ENCODE measurements at places on chromosomes 5 and 9.

GRCh38 chr5:16178745-16179372 lies 732 bp downstream of the MARCHF11 start:
- DNase-seq, result peak; percentile 73

GRCh38 chr5:153081385-153081784 lies 409.1 kb upstream of the GRIA1 start:
- DNase-seq, result no peak

GRCh38 chr5:81300921-81301270 lies 491 bp upstream of the ZCCHC9 start:
- no peak for DNase-seq

DNA sequence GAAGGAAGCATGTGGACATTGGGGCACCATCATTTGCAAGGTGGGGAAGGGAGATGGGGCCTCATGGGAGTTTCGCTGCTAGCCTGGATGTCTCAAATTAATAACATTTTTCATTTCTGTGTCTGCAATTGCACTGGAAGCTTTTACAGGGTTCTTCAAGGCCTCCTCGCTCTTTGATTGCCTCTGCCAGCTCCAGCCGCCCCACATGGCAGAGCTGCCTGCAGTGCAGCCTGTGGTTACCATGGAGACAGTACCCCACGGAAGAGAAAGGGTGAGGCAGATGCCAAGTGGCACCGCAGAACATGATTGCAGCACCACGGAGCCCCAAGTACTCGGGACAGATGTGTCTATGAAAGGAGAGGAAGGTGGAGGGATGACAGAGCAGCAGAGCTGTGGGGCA lies 25.4 kb downstream of the CTNND2 start:
- no peak for DNase-seq

DNA sequence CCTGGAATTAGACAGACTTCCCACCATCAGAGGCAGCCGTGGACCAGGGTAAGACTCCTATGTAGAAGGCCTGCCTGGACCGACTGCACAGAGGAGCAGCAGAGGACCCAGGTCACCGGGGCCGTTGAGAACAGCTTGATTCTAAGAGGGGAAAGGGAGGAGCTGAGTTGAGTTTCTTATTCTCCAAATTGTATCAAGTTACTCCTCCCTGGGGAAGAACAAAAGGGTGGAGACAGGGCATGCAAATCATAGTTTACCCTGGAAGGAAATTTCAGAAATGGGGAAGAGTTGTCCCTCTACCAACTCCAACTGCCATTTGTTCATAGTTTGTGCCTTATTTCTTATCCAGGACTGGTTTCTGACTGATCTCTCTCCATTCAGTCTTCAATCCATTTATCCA lies 20.9 kb upstream of the SLC31A2 start:
- DNase-seq, result no peak

GRCh38 chr5:95163079-95163478 lies 121.8 kb downstream of the MCTP1 start:
- DNase-seq, result no peak

DNA sequence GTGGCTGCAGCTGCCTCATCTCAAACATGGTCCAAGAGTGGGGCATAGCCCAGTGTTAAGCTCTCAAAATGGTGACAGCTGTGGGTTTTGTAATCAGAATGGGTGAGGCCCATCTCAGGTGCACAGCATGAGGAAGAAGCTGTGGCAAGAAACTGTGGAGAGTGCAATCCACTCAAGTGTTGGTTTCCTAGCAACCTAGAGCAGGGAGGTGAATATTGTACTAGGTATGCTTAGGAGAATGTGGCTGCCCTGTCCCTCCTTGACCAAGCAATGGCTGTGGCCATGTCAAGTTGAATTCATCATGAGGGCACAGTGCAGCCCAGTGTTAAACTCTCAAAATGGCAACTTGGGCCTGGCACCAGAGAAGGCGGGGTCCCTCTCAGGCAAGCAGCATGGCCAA lies 160.5 kb upstream of the KCNN2 start:
- DNase-seq, result no peak

DNA sequence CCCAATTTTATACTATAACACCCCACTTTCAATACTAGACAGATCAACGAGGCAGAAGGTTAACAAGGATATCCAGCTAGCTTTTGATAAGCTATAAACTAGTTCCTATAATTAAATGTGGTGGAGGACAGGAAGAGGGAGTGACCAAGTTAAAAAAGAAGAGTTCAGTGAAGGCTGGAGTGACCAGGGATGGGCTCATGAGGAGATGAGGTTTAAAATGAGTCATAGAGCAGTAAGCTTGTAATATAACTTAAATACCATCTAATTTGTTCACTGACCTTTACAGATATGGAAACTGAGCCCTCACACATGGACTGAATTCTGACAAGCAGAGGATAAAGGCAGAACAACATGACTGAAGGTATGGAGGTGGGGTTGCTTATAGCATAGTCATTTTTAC lies 284.5 kb downstream of the SPATA31D1 start:
- no peak for DNase-seq

GRCh38 chr9:8633784-8634183 lies 834.2 kb upstream of the DMAC1 start:
- DNase-seq, result no peak

DNA sequence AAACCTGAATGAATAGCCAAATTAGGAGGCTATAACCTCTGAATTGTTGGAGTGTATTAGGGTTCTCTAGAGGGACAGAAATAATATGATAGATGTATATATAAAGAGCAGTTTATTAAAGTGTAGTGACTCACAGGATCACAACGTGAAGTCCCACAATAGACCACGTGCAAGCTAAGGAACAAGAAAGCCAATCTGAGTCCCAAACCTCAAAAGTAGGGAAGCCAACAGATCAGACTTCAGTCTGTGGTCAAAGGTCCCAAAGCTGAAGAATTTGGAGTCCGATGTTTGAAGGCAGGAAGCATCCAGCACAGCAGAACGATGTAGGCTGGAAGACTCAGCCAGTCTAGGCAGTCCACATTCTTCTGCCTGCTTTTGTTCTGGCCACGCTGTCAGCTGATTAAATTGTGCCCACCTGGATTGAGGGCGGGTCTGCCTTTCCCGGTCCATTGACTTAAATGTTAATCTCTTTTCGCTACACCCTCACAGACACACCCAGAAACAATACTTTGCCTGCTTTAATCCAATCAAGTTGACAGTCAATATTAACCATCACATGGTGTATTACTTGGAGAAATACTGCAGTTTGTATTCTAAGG lies 550.6 kb downstream of the CDH10 start:
- DNase-seq, result no peak

GRCh38 chr5:167634432-167634831 lies 657.0 kb upstream of the WWC1 start:
- no peak for DNase-seq

DNA sequence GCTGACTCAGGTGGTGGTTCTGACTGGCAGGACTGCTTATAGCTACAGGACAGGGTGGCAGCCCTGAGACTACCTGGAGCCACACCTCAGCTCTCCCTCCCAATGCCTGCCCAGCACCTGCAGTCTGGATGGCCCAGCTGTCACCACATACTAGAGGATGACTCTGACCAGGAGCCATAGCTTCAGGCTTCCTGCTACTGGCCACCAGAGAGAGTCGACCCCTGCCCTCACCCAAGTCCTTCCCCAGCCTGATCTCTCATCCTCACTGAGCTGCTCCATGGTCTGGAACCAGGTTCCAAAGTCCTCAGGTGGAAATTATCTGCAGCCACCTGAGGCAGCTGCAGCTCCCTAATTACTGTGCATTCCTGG lies 25.6 kb upstream of the TDRD7 start:
- no peak for DNase-seq

GRCh38 chr5:639253-639530 lies 27.1 kb downstream of the CEP72 start:
- no peak for DNase-seq

GRCh38 chr9:94772639-94773303 lies 46.3 kb downstream of the AOPEP start:
- no peak for DNase-seq

DNA sequence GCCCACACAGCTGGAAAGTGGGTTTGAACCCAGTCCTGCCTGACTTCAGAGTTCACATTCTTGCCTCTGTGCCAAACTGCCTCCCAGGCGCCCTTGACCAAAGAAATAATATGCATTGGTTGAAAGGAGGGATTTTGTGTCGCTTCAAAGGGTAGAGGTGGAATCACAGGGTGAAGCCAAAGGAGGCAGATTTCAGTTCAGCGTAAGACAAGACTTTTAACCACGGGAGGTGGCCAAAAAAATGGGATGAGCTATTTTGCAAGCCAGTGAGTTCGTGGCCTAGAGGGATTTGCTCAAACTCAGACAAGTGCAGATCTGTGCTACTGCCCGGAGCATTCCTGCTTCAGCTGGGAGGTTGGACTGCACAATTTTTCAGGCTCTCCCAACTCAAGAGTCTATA lies 57.6 kb upstream of the RANBP3L start:
- no peak for DNase-seq

- DNase-seq, result no peak
Measured at GRCh38 chr5:111935009-111935408, 178.0 kb upstream of the NREP start.

DNA sequence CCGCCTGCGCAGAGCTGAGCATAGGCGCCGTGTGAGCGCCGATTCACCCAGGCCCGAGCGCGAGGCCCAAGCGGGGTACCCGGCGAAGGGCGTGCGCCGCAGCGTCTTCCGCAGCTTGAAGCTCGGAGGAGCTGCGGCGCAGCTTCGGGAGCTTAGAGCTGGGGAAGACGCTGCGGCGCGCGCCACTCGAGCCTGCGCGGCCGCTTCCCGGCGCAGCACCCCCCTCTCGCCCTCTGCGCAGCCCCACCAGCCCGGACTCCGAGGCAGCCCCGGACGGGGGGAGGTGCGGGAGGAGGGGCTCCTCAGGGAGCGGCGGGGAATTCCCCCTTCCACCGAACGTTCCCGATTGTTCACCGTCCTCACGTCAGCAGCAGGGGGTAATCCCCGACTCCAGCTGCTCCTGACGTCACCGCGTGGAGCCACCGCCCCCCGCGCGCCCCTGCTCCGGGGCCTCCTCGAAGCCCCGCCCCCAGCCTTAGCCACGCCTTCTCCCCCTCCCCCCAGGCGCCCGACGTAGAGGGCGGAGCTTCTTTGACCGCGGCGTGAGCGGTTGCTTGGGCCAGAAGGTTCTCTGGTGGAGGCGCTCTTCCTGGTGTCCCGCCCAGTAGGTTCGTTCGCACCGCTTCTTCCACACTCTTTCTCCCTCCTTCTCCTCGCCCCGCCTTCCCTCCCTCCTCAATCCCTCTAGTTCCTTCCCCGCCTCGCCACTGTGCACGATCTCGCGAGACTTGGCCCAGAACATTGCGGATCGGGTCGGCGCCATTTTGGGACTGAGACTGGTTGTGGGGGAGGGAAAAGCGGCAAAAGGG lies at the start of gene GPBP1:
TSS of gene GPBP1 (plus strand) at position 741 of the 809 bp plus-strand sequence. CDS start 40,072 bp downstream, outside the sequence.
- DNase-seq, result peak; percentile 97

GRCh38 chr5:175214152-175214551 lies 229.8 kb downstream of the DRD1 start:
- no peak for DNase-seq

DNA sequence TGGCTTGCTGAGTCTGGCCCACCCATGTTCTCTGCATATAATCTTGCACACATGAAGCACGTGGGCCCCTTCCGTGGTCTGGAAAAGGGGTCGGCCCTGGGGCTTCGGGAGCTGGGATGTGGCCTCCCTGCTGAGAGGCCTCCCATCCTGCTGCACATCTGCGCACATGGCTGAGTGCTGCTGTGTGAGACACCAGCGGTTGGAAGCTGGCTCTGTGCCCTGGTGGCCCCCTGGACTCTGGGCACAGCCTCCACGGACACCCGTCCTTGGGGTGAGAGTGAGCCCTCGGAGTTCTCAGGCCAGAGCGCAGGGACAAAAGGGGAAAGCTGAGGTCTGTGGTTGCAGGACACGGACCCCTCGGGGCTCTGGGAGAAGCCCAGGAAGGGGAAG lies 115.8 kb downstream of the RXRA start:
- DNase-seq, result no peak

DNA sequence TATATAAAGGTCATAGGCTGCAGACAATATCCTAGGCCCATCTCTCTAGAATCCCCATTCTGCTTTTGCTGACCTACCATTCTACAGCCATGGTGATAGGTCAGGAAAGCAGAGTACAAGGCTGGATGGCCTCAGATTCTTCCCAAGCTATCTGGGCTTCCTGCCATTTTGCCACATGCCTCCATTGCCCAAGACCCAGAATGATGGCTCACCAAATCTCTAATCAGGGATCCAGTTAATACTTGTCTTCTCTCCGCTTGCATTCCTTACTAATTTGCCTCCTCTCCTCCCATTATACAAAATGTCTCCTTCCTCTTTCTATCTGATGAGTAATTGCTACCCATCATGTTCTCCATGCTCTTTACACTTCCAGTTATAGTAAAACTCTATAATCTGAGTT lies 22.7 kb upstream of the NDUFS4 start:
- DNase-seq, result no peak

GRCh38 chr5:112669328-112669963 lies 68.2 kb upstream of the APC start:
- no peak for DNase-seq

GRCh38 chr9:107869111-107869510 lies 379.5 kb upstream of the KLF4 start:
- DNase-seq, result no peak

- no peak for DNase-seq
Measured at GRCh38 chr5:34685485-34686165, 29.5 kb downstream of the RAI14 start.

DNA sequence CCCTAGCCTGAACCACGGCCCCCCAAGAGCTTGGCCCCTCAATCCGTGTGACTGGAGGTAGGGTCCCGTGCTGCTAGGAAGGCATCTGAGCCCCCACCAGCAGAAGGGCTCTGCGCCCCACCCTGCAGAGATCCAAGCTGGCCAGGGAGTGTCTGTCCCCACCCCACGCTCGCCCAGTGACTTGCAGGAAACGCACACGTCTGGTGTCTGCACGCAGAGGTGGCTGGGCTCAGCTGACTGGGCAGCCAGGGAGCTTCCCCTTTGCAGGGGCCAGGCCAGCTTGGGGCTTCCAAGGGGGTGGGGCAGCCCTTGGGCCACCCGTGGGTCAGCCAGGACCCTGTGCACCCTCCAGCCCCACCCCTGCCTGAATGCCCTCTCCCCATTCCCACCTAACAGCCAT lies 24.3 kb downstream of the NOTCH1 start:
- DNase-seq, result no peak

- peak; percentile 18 for DNase-seq
Measured at GRCh38 chr5:88886252-88886651, 3.3 kb upstream of the MEF2C start.

GRCh38 chr9:134236001-134236421 lies 71.6 kb upstream of the RNU6ATAC start:
- no peak for DNase-seq

DNA sequence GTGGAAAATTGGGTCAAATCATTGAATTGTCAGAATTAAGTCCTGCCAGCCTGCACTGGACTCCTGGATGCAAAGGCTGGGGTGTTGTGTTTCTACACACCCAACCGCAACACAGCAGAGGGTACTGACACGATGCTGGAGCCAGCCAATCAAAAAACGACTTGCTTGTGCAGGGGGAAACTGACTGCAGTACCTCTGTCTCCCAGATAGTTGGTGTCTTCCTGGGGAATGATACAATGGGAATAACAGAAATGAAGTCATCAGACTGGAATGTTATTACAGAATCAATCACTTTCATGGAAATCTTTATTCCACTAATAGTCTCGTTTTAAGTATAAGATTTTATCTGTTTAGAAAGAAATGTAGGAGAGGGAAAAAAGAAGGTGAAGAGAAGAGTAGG lies 330.3 kb downstream of the MLLT3 start:
- no peak for DNase-seq

Measured in GM20000 (cell line).